Neural crest cell (in vitro differentiated cells): ENCODE measurements at places on chromosomes 3 and 15. TPM values are rescaled to one million over a fixed set of nuclear protein-coding genes. Genes with fewer than 3 reads are reported as not detected.
A peak's percentile ranks its signal among the peaks of the same experiment; 100 is the strongest.

DNA sequence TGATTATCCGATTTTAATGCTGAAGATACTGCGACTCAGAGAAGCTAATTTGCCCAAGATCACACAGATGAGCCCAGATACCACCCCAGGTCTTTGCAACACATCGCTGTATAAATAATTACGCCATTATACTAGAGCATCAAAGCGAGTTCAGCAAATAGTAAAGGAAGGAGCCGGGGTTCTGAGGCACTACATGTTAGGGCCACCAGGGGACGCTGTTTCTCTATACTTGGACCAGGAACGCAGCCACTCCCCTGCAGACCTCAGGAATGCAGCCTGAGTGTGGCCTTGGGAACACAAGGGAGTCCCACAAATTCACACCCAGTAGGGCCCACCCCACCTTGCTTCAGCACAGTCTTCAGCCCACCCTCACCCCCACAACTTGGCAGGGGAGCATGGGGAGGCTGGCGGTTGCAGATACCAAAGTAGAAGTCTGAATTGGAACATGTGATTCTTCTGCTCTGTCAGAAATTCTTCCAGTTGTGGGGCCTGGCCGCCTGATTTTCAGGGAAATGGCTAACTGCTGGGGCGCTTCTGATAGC lies 57.8 kb upstream of the RYK start:
- H3K4me3 ChIP-seq, result no peak overlapping the region
- H3K36me3 ChIP-seq, result no peaks in the 10 kb centered on the region

DNA sequence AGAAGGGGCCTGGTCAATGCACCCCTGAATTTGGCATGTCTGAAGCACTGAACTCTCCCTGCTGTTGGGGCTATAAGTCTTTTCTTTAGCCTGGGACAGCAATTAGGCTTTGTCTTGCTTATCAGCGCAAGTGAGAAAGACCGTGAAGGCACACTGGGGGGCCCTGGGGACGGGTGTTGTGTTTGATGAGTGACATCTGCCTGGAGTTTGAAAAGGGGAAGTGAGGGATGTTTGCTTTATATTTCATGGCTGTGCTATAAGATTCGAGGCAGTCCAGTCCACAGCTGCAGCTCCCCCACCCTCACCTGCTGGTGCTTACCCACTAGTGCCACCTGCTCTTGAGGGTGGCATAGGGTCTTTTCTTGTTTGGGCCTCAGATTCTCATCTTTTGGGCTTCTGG lies 44.8 kb downstream of the CEMIP start:
- no peak for DNase-seq
- H3K36me3 ChIP-seq, result no peaks in the 10 kb centered on the region
- H3K27ac ChIP-seq, result no peak overlapping the region
- peaks cover 7% of the 10 kb centered on the region for H3K4me1 ChIP-seq
- H3K4me3 ChIP-seq, result no peak overlapping the region

The MUSTN1 gene
- 3.4 and 4.1 TPM in 2 replicates for total RNA-seq

The EIF3J gene
- total RNA-seq, result 118 and 128 TPM in 2 replicates

The RTP3 gene
- not detected in 2 replicates for total RNA-seq

The DLG1 gene
- total RNA-seq, result 91.4 and 95.5 TPM in 2 replicates

DNA sequence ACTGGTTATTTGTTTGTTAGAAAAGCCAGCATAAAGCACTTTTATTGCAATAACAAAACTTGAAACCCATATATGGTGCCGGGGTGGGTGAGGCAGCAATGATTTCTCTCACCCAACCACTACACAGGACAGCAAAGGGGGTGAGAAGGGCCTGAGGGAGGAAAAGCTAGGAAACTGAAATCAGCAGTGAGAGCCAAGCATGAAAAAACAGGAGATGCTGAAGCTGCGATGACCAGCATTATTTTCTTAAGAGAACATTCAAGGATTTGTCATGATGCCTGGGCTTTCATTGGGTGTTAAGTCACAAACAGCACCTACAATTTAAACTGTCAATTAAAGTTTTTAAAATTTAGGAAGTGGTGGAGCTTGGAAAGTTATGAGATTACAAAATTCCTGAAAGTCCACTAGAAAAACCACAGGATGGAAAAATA lies 11.9 kb upstream of the TM4SF4 start:
- H3K4me1 ChIP-seq, result no peaks in the 10 kb centered on the region
- no peak for DNase-seq
- H3K27me3 ChIP-seq, result no peaks in the 10 kb centered on the region
- H3K27ac ChIP-seq, result no peak overlapping the region
- H3K36me3 ChIP-seq, result no peaks in the 10 kb centered on the region

GRCh38 chr15:97592778-97593177 lies 367.7 kb upstream of the ARRDC4 start:
- H3K27ac ChIP-seq, result no peak overlapping the region
- no peak for DNase-seq
- H3K36me3 ChIP-seq, result no peaks in the 10 kb centered on the region
- H3K27me3 ChIP-seq, result no peaks in the 10 kb centered on the region

The KCNMB3 gene
- total RNA-seq, result 3.1 and 3.3 TPM in 2 replicates

The TCAIM gene
- 25.3 and 25.8 TPM in 2 replicates for total RNA-seq

- no peaks in the 10 kb centered on the region for H3K27me3 ChIP-seq
- H3K4me3 ChIP-seq, result no peak overlapping the region
- no peaks in the 10 kb centered on the region for H3K36me3 ChIP-seq
- H3K4me1 ChIP-seq, result peaks cover 18% of the 10 kb centered on the region
- DNase-seq, result no peak
Observed at GRCh38 chr3:56775838-56776555, 25.8 kb downstream of the ARHGEF3 start.

The ADGRG7 gene
- total RNA-seq, result not detected in 2 replicates

The CLDN18 gene
- total RNA-seq, result not detected in 2 replicates

DNA sequence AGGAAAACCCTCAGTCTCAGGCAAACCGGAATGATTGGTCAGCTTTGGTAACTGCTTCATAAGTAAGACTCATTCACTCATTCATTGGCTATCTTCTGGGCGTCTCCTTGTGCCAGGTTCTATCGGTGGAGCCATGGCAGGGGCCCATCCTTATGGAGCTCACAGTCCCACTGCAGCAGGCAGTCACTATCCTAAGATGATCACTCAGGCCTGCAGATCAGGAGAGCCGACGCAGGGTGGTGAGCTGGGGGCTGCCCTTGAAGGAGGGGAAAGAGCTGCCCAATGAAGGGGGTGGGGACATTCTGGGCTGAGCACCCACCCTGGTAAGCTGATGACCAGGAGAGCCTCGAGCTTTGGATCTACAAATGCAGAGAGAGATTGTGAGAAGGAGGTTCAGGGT lies 20.5 kb upstream of the FGD5 start:
- no peak overlapping the region for H3K4me3 ChIP-seq
- H3K27me3 ChIP-seq, result peaks cover 6% of the 10 kb centered on the region
- no peak for DNase-seq
- H3K36me3 ChIP-seq, result no peaks in the 10 kb centered on the region

- H3K36me3 ChIP-seq, result peaks cover 20% of the 10 kb centered on the region
- peaks cover 32% of the 10 kb centered on the region for H3K4me1 ChIP-seq
- H3K27me3 ChIP-seq, result peaks cover 13% of the 10 kb centered on the region
- H3K27ac ChIP-seq, result peak overlapping the region; percentile 91
Observed at GRCh38 chr3:33799202-33799551, 747 bp downstream of the PDCD6IP start.

GRCh38 chr3:197546307-197547085 lies 9.3 kb downstream of the BDH1 start:
- no peak for DNase-seq
- no peaks in the 10 kb centered on the region for H3K27me3 ChIP-seq
- peaks cover 4% of the 10 kb centered on the region for H3K36me3 ChIP-seq
- no peak overlapping the region for H3K27ac ChIP-seq

The IQCF5 gene
- not detected in 2 replicates for total RNA-seq

DNA sequence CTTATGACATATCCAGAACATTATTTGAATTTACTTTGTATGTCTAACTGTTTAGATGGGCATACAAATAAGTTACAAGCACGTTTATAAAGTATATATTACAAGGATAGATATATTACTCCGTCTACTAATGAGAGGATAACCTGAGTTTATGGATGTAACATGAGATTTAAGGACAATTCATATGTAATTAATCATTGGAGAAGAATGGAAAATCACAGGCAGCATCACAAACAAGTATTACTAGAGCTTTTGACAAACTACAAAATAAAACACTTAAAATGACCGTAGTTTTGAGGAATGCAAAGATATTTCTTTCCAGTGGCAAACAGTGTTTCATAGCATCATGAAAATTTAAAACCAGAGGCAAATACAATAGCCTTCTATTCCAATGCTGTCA lies 113.8 kb downstream of the ROBO1 start:
- no peak for DNase-seq
- peaks cover 4% of the 10 kb centered on the region for H3K4me1 ChIP-seq
- no peak overlapping the region for H3K27ac ChIP-seq
- H3K27me3 ChIP-seq, result no peaks in the 10 kb centered on the region
- H3K4me3 ChIP-seq, result no peak overlapping the region

The ANKRD63 gene
- not detected in 2 replicates for total RNA-seq

GRCh38 chr3:94524102-94524919 lies 461.4 kb downstream of the NSUN3 start:
- no peak for DNase-seq
- H3K27me3 ChIP-seq, result no peaks in the 10 kb centered on the region
- H3K4me1 ChIP-seq, result peaks cover 29% of the 10 kb centered on the region
- H3K27ac ChIP-seq, result no peak overlapping the region
- H3K36me3 ChIP-seq, result no peaks in the 10 kb centered on the region
- no peak overlapping the region for H3K4me3 ChIP-seq

- no peak overlapping the region for H3K27ac ChIP-seq
- H3K27me3 ChIP-seq, result no peaks in the 10 kb centered on the region
- peaks cover 24% of the 10 kb centered on the region for H3K36me3 ChIP-seq
- DNase-seq, result no peak
Observed at GRCh38 chr15:48777645-48778330, 33.1 kb downstream of the CEP152 start.

The C3orf20 gene
- total RNA-seq, result 0.14 TPM in 1 of 2 replicates, not detected in the other

DNA sequence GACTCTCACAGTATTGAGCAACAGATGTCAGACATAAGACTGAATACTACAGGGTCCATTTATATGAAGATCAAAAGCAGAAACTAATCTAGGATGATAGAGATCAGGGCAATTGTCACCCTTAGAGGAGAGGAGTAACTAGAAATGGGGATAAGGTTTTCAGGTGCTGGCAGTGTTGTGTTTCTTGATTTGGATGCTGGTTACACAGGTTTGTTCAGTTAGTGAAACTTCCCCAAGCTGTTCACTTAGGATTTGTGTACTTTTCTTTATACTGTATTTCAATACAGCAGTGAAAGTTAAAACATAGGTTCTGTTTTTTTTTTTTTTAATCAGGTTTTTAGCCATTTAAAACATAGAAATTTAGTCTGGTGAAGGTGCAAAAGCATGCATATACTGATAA lies 39.1 kb upstream of the CMTM7 start:
- peaks cover 41% of the 10 kb centered on the region for H3K4me1 ChIP-seq
- H3K27me3 ChIP-seq, result no peaks in the 10 kb centered on the region
- no peak for DNase-seq
- no peaks in the 10 kb centered on the region for H3K36me3 ChIP-seq
- H3K27ac ChIP-seq, result no peak overlapping the region

The OR4F6 gene
- not detected in 2 replicates for total RNA-seq

The CDHR4 gene
- total RNA-seq, result 0.12 and 0.16 TPM in 2 replicates

DNA sequence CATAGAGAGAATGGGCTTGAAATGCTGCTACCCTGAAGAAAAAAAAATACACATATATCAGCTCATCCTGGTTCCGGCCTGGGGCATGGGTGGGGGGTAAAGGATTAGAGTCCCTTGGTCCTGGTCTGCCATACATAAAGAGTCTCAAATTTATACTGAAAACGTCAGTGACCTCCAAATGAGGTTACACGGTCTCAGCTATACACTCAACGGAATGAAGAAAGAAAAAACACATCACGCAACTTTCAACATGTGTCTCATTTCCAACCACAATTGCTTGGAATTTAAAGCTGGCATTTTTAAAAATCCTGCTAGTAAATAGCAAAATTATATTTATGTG lies 612.8 kb downstream of the MCTP2 start:
- no peaks in the 10 kb centered on the region for H3K27me3 ChIP-seq
- H3K4me1 ChIP-seq, result peaks cover 26% of the 10 kb centered on the region

DNA sequence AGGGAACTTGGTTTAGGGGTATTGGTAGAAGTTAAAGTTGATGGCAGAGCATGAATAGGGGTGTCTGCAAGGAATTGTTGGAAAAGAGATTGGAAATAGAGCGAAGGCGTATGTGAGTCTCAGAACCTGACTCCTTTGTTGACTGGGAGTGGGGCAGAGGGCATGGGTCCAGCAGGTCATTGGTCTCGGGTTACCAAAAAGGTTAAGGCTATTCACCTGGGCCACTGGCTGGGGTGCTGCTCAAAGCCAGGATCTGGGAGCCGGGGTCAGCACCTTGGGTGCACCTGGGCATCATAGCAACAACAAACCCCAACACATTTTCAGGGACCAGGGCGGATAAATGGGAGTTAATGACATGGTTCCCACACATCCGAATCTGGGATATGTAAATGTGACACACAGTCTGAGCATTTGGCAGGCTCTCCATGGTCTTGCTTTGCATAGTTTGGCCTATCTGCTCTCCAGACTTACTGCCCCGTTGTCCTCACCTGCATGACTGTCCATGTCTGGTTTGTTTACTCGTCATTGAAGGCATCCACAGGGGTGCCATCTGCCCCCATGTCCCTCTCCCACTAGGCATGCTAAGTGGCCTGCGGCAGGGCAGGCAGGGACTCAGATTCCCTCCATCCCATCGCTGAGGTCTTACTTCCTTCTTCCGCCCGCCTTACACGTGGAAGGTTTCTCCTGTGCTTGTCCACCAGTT lies 10.1 kb downstream of the KLF13 start:
- peaks cover 32% of the 10 kb centered on the region for H3K4me1 ChIP-seq
- no peak overlapping the region for H3K4me3 ChIP-seq
- no peaks in the 10 kb centered on the region for H3K36me3 ChIP-seq
- DNase-seq, result no peak
- H3K27me3 ChIP-seq, result no peaks in the 10 kb centered on the region

DNA sequence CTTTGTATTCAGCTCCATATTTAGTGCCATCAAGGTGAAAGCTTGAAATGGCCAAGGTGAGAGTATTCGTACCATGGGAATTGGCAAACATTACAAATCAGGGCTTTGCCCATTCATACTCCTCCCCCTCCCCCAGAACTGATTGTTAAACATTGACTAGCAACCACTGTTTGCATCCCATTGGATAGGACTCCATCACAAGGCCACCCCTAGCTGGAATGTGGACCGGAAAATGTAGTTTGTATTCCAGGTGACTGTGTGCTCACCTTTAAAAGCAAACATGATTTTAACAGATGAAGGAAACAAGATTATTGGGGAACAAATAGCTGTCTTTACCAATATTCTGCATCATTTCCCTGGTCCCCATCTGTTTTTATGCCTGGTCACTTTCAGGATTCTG lies 14.1 kb downstream of the ST3GAL6 start:
- H3K27me3 ChIP-seq, result no peaks in the 10 kb centered on the region
- H3K4me1 ChIP-seq, result peaks cover 24% of the 10 kb centered on the region
- DNase-seq, result no peak

The GOLGA8R gene
- total RNA-seq, result 0.58 and 0.82 TPM in 2 replicates
